GM06990 (cell line): ENCODE measurements at places on chromosomes 11 and 22.
A peak's percentile ranks its signal among the peaks of the same experiment; 100 is the strongest.

GRCh38 chr11:14386895-14387480 is 28.0 kb upstream of the RRAS2 start:
- DNase-seq, result no peak

DNA sequence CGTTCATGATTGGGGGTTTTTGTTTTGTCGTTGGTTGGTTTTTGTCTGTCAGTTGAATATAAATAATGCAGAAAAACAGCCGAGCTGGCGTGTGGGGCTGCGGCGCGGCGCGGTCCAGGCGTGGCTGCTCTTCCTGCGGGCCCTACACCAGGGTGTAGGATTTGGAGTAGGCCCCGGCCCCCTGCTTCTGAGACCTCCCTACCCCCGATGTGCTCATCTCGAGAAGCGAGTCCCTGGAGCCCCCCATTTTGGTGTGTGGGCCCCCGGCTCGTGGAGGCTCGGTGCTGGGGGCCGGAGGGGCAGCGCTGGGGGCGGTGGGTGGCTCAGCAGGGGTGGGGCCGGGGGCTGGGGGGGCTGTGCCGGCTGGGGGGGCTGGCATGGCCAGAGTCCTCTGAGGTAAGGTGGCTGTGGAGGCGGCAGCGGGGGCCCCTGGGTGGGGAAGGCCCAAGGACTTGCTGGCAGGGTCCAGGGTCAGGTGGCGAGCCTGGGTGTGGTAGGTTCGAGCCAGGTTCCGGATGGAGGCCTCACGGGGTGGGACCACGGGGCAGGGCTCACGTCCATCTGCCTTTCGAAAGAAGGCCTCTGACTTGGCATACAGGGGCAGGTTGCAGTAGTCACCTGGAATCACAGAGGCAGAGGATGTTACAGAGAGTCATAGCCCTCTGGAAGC is 100.7 kb downstream of the CEP164 start:
- DNase-seq, result no peak

GRCh38 chr11:114678125-114679036 is at the start of gene NXPE2:
TSS of gene NXPE2 (plus strand) at chr11:114678527. CDS start at chr11:114678576, 49 bp downstream.
- DNase-seq, result no peak

DNA sequence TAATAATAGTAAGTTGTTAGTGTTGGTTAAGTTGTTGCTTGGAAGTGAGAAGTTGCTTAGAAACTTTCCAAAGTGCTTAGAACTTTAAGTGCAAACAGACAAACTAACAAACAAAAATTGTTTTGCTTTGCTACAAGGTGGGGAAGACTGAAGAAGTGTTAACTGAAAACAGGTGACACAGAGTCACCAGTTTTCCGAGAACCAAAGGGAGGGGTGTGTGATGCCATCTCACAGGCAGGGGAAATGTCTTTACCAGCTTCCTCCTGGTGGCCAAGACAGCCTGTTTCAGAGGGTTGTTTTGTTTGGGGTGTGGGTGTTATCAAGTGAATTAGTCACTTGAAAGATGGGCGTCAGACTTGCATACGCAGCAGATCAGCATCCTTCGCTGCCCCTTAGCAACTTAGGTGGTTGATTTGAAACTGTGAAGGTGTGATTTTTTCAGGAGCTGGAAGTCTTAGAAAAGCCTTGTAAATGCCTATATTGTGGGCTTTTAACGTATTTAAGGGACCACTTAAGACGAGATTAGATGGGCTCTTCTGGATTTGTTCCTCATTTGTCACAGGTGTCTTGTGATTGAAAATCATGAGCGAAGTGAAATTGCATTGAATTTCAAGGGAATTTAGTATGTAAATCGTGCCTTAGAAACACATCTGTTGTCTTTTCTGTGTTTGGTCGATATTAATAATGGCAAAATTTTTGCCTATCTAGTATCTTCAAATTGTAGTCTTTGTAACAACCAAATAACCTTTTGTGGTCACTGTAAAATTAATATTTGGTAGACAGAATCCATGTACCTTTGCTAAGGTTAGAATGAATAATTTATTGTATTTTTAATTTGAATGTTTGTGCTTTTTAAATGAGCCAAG is 2.7 kb downstream of the NEAT1 start:
- peak; percentile 37 for DNase-seq

DNA sequence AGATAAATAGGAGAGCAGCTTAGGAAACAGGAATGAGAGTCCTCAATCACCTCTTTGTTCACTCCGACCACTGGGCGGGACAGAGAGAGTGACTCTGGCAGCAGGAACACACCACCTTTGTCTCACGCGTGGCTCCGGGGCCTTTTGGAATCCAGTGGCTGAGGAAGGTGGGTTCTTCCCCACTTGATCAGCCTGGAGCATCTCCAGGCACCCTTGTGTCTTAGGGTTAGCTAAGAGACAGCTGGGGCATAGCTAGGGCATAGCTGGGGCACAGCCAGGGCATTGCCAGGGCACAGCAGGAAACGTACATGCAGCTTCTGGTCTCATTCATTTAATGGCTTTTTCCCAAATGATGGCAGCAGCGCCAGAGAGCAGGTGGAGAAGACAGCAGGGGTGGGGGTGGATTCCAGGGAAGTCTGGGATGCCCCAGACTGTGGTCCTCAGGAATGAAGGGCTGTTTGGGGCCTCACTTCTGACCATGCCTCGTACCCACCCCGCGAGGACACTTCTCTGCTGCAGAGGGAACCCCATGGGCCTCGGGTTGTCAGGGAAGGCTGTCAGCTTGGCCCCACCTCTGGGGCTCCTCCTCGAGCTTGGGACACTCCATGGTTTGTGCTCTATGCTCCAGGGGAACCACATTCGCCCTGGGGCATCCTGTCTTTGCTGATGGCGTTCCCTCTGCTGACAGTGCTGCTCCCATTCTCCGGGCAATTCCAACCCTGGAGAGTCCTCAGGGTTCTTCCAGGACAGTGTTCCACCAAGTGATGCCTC is 30.4 kb upstream of the SHANK2 start:
- no peak for DNase-seq

- peak; percentile 70 for DNase-seq
Measured at GRCh38 chr11:119363851-119364590, 17.5 kb downstream of the USP2 start.

DNA sequence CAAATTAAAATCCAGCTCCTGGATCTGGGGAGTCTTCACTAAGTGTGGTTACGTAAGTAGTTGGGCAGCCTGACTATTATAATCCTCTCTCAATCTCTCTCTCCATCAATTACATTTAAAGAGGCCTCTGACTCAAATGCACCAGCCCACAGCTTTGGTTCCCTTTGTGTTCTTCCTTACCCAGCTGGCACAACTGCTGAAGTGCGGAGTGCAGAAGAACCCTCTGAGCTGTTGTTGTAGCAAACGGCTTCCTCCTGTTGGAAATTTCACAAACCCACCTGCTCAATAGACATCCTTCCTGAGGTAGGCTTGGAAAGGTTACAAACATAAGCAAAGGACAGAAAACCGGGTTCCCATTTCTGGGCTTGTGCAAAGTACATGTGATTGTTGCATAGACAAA is 17.0 kb upstream of the SORL1 start:
- DNase-seq, result no peak
